Hematopoietic multipotent progenitor cell treated with erythropoietin and hydrocortisone succinate and interleukin-3 and kit ligand, for 8 days (in vitro differentiated cells): ENCODE measurements at places on chromosomes 3 and 15.
A peak's percentile ranks its signal among the peaks of the same experiment; 100 is the strongest.

DNA sequence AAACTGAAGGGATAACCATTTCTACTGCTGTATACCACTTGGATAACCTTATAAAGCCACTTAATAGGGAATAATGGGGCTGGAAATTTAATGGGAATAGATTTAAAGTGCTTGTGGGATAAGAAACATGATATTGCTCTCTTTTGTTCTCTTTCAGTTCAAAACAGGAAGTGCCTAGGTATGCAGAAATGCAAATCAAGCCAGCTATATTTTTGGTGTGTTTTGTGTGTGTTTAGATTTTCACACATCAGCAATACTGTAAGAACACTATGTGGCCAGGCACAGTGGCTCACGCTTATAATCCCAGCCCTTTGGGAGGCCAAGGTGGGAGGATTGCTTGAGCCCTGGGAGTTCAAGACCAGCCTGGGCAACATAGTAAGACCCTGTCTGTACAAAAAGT is 442.3 kb upstream of the TPRG1 start:
- DNase-seq = no peak

DNA sequence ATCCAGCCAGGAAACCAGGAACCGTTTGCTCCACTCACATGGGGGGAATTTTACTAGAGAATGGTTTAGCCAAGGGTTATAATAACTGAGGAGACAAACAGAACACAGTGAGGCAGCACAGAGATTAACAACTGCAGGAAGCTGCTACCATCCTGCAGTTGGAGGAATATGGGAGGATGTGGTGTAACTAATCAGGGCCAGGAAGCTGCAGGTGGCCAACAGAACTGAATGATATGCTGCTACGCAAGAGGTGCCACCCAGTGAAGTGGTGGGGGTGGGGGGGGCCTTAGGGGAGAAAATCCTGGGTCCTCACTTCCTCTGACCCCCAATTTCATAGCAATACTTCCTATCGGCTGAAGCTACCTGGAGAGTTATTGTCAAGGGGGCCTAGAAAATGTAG is 306.4 kb upstream of the STT3B start:
- peak; percentile 8 for DNase-seq

- no peak for DNase-seq
Observed at GRCh38 chr15:23566071-23566554, 639 bp downstream of the MKRN3 start.

GRCh38 chr3:17894434-17895060 is 152.1 kb upstream of the TBC1D5 start:
- peak; percentile 74 for DNase-seq

DNA sequence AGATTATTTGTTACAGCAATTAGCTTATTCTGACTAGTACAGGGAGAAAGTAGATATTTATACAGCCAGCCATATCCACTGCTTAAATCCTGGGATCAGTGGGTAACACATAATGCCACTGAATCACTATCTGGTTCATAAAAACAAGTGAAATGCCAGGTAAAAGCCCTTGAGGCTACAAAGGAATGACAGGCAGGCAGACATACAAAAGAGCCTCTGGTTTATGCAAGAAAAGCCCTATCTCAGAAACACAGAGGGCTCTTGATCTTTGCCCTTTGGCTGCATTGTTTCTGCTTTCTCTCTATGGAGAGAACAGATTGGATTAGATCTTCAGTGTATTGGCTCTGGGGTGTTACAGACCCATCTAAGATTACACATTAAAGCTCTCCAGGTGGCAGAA is 115.4 kb upstream of the GADL1 start:
- DNase-seq = no peak

- DNase-seq = no peak
Observed at GRCh38 chr3:31240874-31241273, 291.9 kb upstream of the STT3B start.

- DNase-seq = no peak
Observed at GRCh38 chr3:99761415-99762165, 56.1 kb upstream of the CMSS1 start.

DNA sequence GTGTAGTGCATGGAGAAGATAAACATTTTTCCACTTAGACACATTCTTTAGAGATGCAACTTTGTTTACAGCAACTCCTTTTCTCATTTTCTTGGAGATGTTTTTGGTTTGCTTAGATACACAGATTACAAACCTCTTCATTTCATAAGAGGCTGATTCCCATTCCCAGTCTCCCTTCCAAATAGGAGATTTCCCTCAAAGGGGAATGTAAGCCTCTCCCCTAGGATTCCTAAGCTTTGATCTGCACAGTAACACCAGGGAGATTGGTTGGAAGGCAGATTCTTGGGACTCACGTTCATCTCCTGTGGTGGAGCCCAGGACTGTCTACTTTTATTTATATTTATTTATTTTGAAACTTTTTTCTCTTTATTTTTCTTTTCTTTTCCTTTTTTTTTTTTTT is 63.2 kb downstream of the MCTP2 start:
- peak; percentile 25 for DNase-seq

DNA sequence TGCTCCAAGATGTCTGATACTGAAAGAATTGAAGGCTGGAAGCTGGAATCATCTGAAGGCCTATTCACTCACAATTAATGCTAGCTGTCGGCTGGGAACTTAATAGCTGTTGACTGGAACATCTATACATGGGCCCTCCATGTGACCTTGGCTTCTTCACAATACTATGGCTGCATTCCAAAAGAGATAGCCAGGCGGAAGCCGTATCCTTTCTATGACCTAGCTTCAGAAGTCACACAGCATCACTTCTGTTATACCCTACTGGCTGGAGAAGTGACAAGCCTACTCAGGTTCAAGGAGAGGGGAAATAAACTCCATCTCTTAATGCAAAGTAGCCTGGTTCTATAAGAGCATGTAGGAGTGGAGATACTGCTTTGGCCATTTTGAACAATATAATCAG is 50.9 kb upstream of the SPRED1 start:
- no peak for DNase-seq

- no peak for DNase-seq
Observed at GRCh38 chr3:53949541-53949940, 57.9 kb upstream of the SELENOK start.

- DNase-seq = no peak
Observed at GRCh38 chr3:83426300-83426699, 1532.5 kb upstream of the CADM2 start.

GRCh38 chr3:106710596-106710995 is 666.6 kb upstream of the CCDC54 start:
- DNase-seq = no peak

DNA sequence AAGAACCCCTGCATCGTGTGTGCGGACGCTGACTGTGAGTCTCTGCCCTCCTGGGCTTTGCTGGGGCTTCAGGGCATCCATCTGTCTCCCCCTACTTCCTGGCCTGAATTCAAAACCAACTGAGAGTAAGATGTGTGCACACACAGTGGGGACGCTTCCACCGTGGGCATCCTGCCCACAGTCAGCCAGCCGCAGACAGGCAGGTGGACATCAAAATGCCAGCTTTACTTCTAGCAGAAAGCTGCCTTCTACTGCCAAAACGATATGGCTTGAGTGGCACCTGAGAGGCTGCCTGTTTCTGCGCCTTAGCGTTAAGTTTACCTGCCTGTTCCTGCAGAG is 18.5 kb downstream of the ALDH1A3 start:
- DNase-seq = no peak

DNA sequence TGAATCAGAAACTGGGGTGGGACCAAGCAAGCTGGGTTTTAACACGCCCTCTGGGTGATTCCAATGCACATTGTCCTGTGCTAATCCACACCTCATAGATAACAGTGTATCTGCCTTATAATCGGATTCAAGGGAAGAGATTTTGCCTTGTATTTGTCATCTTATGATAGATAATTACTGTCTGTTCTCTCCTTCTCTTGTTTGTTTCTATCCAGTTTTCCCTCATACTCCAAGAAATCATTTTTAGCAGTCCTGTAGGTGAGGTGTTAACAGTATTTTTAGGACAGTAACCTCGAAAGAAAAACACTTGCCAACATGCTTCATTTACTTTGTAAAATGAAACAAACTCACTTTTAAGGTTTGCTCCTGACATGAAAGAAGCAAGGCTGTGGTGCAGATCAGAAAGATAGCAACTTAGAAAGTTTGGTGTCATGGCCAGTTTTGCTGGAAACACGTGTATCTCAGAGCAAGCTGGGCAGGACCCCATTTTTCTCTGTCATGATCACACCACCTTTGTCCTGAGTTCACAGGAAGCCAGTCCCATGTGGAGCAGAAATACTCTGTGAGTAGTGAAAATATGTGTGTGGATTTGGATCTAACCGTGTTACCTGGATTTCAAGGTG is 72.6 kb downstream of the TRAK1 start:
- DNase-seq = peak; percentile 25

DNA sequence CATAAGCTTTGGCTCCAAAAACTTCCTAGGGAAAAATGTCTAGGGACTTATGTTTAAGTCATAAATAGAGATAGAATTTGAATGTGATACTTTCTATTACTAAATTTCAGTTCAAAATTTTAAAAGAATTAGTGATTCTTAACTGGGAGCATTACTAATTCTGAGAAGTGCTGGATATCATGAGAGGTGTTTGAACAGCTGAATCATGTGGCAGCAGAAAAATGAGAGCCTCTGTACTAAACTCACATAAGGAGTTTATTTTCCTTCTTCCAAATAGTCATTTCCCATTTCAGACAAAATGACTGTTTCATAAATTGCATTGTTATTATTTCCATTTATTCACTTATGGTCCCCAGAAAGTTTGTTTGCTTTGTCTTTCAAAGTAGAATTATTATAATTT is 62.7 kb downstream of the SLMAP start:
- no peak for DNase-seq

- no peak for DNase-seq
Observed at GRCh38 chr3:54901906-54902685, 25.8 kb downstream of the LRTM1 start.

GRCh38 chr3:122076491-122077292 is 21.5 kb downstream of the CD86 start:
- DNase-seq = no peak

GRCh38 chr3:139421460-139421859 is 32.0 kb upstream of the COPB2 start:
- DNase-seq = peak; percentile 20

DNA sequence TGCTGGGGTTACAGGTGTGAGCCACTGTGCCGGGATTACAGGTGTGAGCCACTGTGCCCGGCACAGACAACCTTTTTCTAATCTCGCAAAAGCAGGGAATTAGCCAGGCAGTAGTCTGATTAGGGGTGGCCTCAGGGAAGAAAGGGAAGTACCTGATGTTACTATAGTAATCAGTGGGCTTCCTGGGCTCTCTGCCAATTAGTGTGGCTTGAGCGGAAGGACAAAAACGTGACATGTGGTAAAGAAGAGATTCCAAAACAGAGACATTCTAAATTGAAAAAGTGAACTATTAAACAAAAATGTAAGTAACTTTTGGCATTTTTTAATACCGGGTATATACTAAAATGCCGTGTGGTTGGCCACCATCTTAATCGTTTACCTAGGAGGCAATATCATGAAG is 48.1 kb downstream of the CFAP20DC start:
- peak; percentile 79 for DNase-seq

- no peak for DNase-seq
Observed at GRCh38 chr3:101665851-101666250, 11.1 kb downstream of the ZBTB11 start.

DNA sequence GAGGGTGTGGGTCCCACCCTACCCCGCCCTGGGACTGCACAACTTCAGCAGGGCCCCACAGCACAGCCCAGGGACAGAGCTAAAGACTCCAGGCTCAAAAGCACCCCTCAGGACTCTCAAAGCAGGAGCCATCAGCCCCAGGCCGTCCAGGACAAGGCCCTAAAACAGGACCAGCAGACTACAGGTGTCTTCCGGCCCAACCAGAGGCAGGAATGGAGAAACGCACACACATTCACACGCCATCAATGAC is 26.1 kb downstream of the ATRIP start:
- no peak for DNase-seq

GRCh38 chr3:52925405-52926313 is 28.3 kb upstream of the STIMATE start:
- no peak for DNase-seq

- no peak for DNase-seq
Observed at GRCh38 chr3:58266577-58266976, 29.0 kb downstream of the ABHD6 start.

DNA sequence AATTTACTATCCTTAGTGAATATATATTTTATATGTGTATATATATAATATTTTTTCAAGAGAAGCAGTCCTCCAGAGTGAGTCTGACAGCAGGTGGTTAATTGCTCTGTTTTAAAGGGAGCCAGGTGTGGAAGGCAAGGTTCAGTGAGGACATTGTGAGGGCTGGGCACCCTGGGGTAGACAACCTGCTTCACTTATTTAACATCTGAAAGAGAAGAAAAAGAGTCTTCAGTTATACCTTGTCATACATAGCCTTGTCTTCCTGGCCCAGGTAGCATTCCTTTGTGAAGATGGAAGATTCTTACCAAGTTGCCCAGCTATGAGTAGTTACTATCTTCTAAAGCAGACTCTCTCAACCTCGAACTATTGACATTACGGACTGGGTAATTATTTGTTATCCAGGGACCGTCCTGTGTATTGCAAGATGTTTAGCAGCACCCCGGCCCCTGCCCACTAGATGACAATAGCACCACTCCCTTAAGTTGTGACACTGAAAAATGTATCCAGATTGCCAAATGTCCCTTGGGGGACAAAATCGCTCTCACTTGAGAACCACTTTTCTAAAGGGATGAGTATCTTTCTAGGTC is 336.0 kb upstream of the TRIM42 start:
- DNase-seq = no peak
